ENCODE measurements at places on chromosomes 3 and 15.

DNA sequence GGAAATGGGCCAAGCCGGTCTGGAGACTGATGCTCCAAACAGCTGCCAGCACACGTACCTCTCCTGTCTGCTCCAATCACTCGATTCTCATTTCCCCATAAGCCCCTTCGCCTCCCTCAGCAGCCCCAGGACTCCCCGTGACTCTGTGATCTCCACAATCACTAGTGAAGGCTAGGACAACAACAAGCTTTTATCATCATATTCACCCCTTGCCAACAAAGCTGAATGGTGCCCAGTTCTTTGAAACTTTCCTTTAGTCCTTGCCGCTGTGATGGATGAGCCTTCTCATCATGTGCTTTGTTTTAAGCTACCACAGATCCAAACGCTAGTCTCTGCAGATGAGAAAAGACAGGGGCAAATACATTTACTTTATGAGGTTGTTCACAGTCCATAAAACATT, 242.0 kb downstream of the SV2B start:
- no peak for DNase-seq

DNA sequence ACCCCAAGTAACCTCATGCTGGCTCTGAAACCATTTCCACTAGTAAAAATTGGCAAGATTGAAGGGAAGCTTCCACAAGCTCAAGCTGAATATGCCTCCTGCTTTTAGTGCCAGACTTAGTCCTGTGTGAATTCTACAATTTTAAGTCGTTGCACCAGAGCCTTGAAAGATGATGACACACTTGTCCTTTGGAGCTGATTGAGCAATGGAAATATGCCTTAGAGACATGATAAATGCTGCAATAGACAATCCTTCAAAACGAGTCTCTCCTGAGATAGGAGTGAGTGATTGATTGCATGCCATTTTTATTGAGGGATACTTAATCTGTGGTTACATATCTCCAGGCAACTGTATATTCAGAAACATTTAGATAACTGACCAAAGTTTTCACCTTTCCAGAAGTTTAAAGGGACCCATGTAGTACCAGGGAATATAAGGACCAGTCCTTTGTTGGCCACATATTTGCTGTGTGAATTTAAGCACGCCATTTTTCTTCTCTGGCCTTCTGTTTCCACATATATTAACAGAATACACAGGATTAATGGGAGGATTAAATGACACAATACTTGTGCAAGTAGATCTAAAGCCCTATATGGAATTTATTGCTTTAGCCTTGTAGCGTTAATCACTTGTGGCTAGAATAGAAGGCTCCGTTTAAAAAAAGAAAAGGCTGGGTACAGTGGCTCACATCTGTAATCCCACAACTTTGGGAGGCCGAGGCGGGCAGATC, 65.1 kb downstream of the PPARG start:
- no peak for DNase-seq

DNA sequence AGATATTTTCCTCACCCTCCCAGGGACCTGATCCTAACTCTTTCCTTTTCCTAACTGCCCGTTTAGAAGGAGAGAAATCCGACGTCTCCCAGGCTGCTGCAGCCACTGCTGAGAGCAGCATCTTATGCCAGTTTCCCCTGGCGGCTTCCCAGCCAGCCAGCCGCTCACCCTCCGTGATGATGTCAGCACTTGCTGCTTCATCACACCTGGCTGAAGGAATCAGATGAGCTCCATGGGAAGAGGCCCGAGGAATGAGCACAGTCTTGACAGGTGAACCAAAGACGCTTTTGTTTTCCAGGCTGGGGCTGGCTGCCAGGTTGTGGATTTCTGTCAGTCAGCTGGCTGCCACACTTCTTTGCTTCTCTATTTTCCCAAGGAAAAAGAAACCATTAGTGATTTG, 445.1 kb upstream of the RBMS3 start:
- DNase-seq = no peak

DNA sequence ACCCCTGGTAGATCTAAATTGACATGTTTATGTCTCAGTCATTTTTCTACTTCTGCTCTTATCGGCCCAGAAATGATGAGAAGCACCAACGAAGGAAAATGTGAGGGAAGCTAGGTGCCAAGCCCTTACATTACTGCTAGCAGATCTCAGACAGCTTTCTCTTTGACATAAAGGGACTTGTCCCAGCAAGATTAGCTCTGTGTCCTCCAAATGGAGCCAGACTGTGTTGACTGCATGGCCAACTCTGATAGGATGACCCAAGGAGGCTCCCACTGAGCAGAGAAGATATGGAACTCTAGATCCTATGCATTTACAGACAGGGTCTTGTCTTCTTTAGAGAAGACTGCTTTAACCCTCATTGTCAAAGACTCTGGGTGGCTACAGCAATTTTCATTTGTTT, 2.8 kb upstream of the MCTP2 start:
- DNase-seq = no peak

GRCh38 chr3:185042312-185043050, 110.4 kb downstream of the C3orf70 start:
- no peak for DNase-seq

- no peak for DNase-seq
These were observed 15.8 kb downstream of the ARIH2 start for GRCh38 chr3:48934333-48934991.

DNA sequence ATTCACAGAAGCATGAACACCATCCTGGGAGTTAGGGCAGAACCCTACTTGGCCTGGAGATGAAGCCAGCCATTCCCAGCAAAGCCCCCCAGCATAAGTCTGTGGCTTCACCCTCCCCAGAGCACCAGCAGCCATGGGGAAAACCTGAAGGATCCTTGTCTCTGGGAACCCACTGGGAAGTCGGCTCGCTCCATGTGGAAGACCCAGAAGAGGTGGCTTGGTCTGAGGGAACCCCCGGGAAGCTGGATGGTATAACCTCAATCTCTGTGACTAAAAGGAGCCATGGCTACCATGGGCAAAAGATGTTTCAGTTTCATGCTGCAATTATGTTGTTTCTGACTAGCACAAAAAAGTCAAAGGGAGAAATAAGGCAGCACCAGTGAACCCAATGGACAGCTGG, 11.8 kb upstream of the RPUSD3 start:
- DNase-seq = no peak

DNA sequence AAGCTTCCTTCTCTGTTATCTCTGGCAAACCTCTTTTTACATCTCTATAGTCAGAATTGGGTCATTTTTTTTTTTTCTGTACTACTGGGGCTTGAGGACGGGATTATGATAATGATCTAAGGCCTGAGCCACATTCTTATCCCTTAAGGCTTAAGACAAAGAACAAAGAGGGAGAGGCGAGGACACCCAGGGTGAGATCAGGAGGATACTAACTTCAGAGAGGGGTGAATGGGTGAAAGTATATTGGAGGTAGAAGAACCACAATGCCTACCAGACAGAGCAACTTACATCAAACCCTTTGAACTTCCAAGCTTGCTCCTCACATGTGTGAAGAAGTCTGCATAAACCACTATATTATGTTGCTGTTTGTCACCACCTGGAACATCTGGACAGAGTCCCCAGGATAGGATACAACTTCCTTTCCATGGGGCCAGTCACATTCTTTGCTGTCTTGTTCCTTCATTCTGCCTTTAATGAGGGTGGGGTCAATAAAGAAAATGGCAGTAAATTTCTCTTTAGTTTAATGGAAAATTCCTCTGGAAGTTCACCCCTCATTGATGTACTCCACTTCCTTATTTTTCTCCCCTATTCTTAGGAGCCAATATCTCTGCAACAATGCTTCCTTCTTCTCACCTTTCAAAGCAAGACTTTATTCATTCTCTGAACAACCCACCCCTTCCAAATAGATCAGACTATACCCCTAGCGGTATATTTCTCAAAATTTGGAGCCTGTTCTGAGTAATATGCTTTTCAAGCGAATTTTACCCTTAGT, 9.1 kb upstream of the PDCD6IP start:
- DNase-seq = no peak

GRCh38 chr3:173826416-173826815, 428.9 kb downstream of the NLGN1 start:
- DNase-seq = no peak

DNA sequence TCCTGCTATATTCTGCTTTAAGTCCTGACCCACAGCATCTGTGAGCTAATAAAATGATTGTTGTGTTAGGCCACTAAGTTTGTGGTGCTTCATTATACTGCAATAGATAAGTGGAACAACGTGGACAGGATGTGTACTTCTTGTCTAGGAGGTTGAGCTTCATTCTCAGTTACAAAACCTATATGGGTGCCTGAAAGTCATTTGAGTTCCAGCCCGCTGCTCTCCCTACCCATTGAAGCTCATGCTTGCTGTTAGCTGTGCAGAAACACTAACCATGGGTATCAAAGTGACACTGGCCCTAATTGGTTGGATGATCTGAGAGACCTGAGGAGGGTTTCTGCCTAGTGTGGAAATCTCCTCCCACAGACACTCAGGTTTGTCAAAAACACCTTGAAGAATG, 357.2 kb downstream of the PDCD6IP start:
- DNase-seq = no peak

Data from activated naive CD8-positive, alpha-beta T cell treated with anti-CD3 and anti-CD28 coated beads, Interleukin-2, amount 50 U/mL, for 16 hours (primary cell).